ENCODE measurements at places on chromosomes 7 and 10.

DNA sequence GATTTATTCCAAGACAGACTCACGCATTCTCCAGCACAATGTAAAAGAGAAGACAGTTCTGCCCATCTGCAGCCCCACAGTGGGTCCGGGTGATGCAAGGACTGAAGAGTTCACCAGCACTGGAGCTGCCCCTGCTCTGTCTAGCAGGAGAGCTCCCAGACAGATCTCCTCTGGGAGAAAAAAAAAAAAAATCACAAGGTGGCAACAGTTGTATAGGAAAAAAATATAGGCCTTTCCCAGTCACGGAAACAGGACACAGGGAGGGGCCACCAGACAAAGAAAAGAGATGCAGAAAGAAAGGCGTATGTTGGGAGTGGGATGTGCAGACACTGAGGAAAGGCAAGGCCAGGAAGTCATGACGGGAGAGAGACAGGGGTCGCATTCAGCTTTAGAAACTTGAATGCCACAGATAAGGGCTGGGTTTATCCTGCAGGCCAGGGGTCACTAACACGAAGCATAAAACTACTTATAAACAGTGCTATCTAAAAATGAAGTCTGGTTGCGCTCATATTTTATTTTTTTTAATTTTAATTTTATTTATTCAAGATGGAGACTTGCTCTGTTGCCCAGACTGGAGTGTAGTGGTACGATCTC, 54.1 kb downstream of the FAM171A1 start:
- DNase-seq = no peak

DNA sequence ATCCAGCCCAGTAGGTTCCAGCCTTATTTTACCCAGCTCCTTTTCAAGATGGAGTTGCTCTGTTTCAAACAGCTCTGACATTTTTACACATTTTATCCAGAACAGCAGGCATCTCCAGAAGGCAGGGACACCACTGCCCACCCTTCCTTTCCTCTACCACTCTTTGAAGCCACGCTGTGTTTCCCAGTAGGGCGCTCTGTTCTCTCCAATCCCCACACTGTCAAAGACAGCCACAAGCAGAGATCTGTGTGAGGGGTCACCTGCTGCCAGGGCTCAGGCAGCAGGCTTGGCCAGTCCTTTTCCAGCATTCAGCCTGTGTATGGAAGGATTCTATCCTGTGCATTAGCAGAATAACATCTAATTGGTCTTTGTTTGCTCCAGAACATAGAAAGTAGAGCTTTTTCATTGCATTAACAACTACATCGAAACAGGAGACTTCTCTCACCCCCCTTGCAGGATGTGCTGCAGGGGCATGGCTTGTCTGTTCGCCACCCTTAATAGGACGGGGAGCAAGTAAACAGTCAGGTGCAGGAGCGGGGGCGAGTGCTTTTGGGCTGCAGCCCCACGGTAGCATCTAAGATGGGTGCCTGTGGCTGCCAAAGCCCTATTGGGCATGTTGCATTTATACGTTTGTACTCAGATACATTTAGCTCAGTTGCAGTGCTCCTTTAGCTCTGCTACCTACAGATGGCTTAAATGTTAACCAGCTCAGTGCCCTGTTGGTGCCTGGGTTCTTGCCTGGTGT, 326.1 kb downstream of the GALNT17 start:
- no peak for DNase-seq

DNA sequence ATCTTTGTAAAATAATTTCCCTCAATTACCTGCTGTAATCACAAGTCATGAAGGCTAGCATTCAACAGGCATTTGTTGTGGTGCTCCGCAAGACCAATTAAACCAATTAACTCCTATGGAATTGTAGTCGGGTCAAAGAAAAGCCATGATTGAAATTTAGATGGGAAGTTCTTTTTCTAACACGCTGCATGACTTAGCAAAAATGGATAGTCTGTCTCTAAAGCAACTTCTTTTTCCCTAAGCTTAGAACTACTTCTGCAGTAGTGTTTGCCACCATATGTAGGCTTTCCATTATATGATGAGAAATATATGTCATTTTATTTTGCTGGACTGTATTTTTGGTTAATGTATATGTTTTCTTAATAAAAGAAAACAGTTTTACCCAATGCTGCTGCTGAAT, 119.1 kb downstream of the TSPAN12 start:
- no peak for DNase-seq

DNA sequence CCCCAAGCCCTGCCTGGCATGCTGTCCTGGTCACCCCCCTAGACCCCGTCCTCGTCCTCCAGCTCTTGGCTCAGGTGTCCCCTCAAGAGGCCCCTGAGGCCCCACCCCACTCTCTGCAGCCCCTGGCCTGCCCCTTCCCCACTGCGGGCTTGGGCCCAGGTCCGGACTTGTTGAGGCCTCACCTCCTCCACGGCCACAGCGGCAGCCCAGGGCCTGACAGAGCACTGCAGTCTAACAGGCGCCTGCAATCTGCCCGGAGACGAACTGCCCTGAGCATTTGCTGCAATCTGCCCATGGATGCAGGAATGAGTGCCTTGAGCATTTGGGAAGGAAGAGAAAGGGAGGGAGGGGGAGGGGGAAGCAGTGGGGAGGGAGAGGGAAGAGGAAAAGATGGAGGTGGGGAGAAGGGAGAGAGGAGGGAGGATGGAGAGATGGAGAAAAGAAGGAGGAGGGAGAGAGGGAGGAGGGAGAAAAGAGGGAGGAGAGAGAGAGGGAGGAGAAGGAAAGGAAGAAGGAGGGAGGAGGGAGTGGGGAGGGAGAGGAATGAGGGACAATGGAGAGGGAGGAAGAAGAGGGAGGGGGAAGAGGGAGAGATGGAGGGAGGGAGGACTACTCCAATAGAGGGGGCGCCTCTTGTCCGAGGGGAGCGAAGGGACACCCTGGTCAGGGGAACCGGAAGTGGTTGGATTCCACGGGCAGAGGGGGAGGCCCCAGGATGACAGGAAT, 73.9 kb downstream of the PDGFA start:
- DNase-seq = no peak

GRCh38 chr10:22601618-22602017, 112.8 kb downstream of the PIP4K2A start:
- DNase-seq = no peak

GRCh38 chr7:71615017-71615416, 483.1 kb downstream of the GALNT17 start:
- no peak for DNase-seq

DNA sequence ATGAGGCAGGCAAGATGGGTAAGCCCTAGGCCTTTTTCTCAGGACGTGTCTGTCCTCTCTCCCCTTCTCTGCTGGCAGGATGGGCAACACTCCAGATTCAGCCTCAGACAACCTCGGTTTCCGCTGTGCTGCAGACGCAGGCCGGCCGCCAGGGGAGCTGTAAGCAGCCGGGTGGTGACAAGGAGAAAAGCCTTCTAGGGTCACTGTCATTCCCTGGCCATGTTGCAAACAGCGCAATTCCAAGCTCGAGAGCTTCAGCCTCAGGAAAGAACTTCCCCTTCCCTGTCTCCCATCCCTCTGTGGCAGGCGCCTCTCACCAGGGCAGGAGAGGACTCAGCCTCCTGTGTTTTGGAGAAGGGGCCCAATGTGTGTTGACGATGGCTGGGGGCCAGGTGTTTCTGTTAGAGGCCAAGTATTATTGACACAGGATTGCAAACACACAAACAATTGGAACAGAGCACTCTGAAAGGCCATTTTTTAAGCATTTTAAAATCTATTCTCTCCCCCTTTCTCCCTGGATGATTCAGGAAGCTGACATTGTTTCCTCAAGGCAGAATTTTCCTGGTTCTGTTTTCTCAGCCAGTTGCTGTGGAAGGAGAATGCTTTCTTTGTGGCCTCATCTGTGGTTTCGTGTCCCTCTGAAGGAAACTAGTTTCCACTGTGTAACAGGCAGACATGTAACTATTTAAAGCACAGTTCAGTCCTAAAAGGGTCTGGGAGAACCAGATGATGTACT, 13.1 kb downstream of the PHKG1 start:
- DNase-seq = no peak

DNA sequence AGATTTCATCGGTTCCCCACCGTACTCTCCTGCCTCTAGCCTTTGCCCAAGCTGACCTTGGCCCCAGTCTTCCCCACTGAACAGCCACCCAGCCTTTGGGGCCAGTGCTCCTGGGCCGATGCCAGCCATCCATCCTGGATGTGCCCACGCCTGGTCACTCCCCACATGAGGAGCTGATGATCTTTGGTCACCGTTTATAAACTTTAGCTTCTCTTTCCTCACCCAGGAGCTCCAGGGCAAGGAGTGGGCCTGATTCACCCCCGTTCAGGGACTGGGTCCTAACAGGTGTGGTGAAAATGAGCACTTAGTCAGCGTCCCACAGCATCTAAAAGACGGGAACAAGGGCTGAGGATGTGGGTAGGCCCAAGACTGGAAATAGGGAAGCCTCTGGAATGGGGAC, 22.9 kb downstream of the GTF2IRD1 start:
- no peak for DNase-seq

DNA sequence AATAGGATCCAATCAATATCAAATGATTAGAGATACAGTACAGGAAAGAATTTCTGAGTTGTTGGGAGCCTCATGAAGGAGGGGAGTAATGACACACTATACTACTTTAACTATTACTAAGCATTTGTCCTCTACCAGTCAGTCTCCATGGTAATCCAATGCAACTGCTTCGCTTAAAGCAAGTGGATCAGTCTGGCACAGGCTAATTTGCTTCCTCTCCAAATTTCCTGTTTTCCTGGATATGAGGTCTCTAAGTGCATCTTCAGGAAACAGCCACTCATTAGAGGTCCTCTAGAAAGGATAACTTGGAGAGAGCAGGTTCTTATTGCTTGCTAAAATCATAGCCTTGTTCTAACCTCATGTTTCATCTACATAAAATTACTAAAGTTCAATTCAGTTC, 8.4 kb upstream of the SEPTIN7 start:
- no peak for DNase-seq

- DNase-seq = no peak
Measured at GRCh38 chr7:122584676-122585251, 114.2 kb downstream of the RNF133 start.

DNA sequence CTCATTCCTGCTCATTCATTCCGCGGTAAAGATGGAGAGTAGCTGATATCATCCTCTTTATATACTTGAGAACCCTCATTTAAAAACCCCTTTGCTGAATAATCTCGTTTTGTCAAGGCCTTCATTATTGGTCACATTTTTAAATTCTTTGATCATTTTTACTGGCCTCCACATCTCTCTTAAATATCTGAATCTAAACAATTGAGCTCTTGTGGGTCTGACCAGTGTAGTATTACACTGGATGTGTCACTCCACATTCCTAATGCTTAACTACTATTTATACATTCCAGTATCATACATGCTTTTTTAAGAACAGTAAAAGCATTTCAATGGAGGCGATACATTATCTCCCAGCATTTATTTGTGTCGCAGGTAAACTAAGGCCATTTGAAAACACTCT, 12.6 kb upstream of the PRPS1L1 start:
- no peak for DNase-seq

DNA sequence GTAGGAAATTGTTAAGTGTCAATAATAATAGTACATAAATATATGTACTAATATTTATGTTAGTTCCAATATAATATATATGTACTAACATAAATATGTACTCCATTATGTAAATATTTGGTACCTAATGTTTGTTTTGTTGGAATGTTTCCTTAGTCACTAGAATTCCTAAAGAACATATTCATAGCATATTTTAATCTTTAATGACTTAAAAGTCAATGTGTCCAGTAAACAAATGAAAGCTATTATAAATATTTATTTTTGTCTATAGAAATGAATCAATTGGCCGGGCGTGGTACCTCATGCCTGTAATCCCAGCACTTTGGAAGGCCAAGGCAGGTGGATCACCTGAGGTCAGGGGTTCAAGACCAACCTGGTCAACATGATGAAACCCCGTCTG, 153.6 kb downstream of the GPR158 start:
- no peak for DNase-seq

GRCh38 chr7:114930107-114930661, 8.3 kb downstream of the MDFIC start:
- peak; percentile 76 for DNase-seq

DNA sequence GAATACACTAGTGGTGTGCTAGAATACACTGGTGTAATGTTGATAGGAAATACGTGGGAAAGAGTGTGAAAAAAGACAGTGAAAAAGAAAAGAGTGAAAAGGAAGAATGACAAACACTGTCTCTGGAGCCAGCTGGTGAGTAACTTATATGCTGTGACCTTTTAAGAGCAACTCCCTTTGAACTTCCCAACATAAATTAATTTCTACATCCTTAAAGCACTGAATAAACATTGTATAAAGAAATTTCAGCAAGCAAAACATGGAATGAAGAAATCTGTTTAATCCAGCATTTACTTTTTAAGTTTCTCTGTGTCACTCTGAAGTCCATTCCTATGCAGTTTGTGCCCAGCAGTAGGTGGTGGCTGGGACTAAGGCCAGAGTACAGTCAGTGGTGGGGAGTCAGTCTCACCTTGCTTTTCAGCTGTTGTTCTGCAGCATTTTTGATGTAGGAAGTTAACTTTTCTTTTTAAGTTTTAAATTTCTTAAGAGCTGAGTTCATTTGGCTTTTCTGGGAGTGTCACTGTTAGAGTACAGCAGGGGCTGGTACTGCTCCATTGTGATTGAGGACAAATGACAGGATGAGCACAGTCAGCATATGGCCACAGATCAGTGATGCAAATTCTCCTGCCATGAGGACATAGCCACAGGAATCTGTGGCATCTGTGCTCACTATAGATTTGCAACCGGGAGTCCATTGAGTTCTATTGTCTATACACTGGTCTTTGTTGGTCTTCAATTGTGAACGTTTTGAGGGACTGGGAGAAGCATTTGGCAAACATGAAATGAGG, 321.8 kb downstream of the ZNF248 start:
- DNase-seq = peak; percentile 75

GRCh38 chr10:17084258-17084657, 45.4 kb downstream of the CUBN start:
- DNase-seq = no peak

GRCh38 chr10:116720668-116721546, 21.5 kb downstream of the HSPA12A start:
- DNase-seq = no peak

DNA sequence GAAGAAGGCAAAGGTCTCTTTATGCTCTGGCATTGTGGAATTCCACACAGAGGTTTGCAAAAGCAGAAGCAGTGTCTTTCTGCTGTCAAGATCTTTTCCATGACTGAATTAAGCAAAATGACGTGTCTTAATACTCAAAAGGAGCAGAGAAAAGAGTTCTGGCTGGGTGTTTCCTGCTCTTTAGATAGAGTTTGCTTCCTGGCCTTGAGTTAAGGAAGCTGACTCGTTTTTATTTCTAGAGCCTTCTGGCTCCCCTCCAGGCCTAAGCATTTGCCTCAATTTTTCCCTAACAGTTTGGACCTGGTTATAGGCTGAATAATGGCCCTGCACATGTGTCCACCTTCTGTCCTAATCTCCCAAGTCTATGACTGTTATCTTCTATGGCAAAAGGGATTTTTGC, 21.6 kb downstream of the TAS2R41 start:
- no peak for DNase-seq

DNA sequence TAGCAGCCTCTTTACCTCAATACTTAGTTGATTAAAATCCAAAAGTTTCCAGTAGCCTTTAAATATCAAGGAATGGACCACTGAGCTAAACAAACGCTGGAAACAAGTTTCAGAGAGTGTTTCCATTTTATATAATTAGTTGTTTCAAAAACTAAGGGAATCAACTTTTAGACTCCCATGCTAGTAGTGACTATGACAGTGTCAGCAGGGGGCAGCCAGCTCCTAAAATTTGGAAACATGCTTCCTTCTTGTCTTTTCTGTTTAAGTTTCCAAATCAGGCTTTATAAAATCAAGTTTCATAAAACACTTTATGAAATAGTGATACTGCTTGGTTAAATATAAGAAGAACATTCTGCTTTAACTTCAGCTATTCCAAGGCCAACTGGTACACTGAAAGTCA, 138.2 kb upstream of the TMEM229A start:
- peak; percentile 9 for DNase-seq
